ENCODE measurements at places on chromosomes 12 and 14.

DNA sequence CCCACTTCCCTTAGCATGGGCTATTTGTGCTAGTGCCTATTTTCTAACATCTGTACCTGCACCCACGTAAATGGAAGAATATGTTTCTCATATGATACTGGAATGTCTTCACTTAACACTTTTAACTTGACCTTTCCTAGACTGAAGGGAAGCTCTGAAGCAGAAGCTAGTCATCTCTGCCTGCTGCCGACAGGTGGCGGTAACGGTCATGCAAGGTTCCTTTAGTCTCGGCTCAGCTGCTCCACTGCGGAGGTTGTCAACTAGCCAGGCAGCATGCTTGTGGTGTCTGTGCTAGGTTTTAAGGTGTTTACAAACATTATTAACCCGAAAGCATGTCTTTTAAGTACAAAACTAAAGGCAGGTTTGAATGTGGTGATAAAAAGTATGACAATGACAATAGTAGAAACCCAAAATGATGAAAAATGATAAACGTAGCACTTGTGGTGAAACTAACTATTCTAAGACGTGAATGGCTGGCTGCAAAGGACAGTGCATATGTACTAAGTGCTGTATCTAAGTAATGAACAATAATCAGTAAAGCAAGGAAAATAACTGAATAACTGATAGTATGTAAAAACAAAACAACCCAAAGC, 117.2 kb downstream of the GRIN2B start:
- DNase-seq, result peak; percentile 57

DNA sequence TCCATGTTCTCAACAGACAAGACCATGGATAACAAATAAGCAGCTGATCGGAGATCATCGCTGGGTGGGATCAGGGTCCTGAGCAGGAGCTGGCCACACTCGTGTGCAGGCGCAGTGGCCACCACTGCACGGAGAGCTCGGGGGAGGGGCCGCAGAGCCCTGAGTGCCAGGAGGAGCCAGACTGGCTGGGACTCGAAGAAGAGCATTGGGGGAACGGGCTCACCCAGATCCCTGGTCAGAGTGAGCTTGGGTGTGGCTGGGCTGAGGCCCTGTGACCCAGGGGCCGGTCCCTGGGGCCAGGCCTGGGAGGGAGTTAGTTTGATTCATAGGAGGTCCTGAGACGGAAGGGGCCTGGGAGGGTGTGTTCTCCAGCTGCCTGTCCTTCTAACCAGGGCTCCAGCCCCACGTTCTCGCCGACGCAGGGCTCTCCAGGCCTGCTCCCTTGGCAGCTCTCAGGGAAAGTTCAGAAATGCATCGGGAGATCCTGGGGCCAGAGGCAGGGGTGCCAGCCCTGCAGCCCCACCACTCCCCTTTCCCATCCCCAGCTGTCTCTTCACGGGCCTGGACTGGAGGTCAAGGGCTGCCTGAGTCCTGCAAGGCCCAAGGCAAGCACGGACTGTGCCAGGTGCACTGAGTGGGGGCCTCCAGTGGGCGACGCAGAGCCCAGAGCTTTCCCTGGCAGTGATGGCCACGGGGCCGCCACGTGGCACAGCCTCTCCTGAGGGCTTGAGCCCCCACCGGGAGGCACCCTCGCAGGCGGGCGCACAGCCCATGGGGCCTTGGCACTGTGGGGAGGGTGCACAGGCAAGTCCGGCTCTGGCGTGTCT, 48.1 kb downstream of the FBRSL1 start:
- no peak for DNase-seq

GRCh38 chr12:99097171-99097570, 452.1 kb downstream of the APAF1 start:
- no peak for DNase-seq

GRCh38 chr12:94458877-94459727, 565 bp downstream of the CEP83 start:
- no peak for DNase-seq

DNA sequence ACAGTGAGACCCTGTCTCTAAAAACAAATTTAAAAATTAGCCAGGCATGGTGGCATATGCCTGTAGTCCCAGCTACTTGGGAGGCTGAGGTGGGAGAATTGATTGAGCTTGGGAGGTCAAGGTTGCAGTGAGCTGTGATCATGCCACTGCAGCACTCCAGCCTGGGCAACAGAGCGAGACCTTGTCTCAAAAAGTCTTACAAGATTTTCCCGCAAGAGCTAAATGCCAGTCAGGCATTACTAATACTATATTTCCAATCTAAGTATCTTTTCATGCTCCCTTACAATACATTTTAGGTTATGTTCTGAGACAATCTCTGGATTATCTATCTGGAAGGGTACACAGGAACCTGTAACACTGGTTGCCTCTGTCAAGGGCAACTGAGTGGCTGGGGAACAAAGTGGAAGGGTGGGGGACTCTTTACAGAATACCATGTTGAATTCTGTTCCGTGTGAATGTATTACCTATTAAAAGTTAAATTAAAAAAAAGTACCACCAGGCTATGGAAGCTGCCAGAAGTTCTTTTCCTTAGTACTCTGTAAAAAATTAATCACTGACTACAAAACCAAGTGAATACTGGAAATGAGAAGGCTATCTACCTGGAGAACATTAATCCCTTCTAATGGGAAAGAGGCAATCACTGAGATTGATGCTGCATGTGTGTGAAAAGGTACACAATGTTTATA, 56.7 kb downstream of the BTBD7 start:
- no peak for DNase-seq

DNA sequence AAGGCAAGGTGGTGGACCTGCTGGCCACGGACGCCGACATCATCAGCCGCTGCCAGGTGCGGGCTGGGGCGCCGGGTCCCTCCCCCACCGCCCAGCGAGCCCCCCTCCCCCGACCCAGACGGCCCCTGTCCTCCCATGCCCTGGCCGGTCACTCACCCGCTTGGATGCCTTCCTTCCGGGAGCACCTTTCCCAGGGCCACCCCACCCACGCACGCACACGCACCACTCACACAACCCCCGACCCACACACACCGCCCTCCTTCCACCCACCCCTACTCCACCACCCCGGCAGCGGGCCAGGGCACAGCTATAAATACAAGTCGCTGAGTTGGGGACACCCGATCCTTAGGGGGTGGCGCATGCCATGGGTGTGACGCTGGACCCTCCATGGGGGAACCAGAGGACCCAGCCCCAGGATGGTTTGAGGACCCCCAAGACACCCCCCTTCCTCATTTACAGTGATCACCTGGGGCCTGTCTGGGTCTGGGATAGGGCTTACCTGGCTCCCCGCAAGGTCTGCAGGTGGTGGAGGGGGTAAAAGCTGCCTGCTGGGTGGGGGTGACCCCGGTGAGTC, 465 bp downstream of the ADSS1 start:
- no peak for DNase-seq

- DNase-seq, result peak; percentile 57
Observed at GRCh38 chr14:104827177-104828055, 26.5 kb downstream of the ZBTB42 start.

- peak; percentile 39 for DNase-seq
Observed at GRCh38 chr14:100900837-100901390, 2.6 kb downstream of the RTL1 start.

- DNase-seq, result no peak
Observed at GRCh38 chr12:119182701-119183493, 4.2 kb downstream of the HSPB8 start.

DNA sequence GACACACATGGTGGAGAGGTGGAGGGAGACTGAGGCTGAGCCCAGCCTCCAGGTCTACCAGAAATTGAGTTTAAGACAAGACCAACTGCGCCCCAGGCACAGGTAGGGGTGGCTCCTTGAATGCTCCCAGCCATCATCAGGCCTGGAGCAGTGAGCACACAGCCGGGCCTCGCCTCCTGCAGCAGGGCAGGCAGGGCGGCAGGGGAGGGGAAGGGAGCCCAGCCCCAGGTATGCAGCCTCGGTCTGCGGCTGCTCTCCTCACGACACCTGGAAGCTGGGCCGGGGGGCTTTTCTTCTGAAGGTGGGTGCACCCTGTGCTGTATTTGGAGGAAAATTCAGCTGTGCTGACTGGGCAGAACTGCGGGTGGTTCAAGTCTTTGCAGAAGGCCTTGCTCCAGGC, 29.5 kb upstream of the TDRD9 start:
- DNase-seq, result no peak

DNA sequence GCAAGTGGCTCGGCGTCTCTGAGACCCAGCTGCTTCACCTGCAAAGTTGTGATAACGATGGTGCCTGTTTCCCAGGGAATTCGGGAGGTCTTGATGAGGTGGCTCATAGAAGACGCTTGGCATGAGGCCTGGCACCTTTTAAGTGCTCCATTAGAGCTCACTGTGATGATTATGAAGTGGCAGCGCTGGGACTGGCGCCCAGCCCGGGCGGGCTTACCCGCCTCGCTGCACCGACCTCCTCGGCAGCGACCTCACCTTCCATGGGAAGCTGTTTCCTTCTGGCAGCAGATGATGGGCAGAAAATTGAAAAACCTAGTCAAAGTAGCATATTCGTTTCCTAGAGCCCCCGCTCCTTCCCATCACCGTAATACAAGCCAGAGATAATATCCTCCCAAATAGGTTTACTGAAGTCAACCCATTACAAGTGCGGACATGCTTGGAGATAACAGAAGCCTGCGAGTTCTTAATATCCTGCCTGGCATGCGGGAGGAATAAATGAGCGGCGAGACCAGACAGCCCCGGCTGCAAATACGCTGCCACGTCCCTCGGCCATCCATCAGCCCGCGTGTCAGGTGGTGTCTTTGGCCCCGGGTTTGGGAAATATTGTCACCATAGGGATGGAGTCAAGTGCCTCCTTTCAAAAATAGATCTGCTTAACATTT, 35.2 kb upstream of the DLK1 start:
- DNase-seq, result no peak

- peak; percentile 81 for DNase-seq
Observed at GRCh38 chr12:10213168-10214135, 775 bp downstream of the GABARAPL1 start.

GRCh38 chr14:75049136-75049535, 2.1 kb downstream of the MLH3 start:
- DNase-seq, result no peak

- no peak for DNase-seq
Observed at GRCh38 chr14:49623941-49624839, 3.6 kb downstream of the MGAT2 start.

DNA sequence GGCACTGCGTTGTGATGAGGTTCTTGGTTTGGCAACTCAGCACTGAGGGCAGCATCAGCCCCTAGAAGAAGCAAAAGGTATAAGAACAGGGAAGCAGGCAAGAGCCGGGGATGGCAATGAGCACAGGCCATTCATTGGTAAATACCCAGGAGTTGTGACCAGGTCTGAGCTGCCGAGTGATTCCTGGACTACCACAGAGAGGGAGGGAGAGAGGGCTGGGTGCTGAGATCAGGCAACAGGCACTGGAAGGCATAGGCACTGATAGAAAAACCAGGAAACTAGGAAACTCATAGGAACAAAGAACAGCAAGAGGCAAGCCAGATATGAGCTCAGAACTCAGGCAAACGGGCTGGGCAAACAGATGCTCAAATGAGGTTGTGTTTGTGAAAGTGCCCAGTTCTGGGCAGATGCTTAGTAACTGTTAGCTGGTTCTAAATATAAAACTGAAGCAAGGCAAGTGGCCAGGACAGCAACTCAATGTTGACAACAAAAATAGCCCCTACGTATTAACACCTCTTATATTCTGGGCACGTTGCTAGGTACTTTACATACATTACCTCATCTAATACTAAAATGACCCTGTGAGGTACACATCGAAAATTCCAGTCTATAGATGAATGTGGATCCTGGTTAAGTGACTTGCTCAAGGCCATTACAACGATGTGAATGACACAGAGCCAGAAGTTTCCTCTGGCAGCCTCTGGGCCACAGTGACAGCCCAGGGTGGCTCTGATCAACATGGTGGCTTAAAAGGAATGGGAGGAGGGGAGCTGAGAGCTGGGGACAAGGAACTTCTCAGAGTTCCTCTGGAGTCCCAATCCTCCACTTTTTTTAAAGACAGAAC, 121.1 kb downstream of the PRMT8 start:
- DNase-seq, result no peak

GRCh38 chr12:84911271-84912197, 1.1 kb downstream of the SLC6A15 start:
- DNase-seq, result no peak

GRCh38 chr14:105664691-105665090, 138.3 kb downstream of the TMEM121 start:
- DNase-seq, result no peak

- peak; percentile 8 for DNase-seq
Observed at GRCh38 chr14:99524804-99525698, 43.8 kb downstream of the CCNK start.

DNA sequence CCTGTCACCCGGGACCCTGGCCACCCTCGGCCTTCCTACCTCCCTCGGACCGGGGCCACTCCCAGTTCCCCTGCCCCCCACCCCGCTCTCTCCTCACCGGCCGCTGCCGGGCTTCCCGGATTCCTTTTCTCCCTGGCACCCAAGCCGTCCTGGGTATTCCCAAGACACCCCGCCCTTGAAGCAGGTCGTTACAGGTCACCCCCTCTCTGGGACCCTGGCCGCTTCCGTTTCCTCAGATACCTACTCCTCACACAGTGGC, 493 bp downstream of the NUMB start:
- DNase-seq, result peak; percentile 13

DNA sequence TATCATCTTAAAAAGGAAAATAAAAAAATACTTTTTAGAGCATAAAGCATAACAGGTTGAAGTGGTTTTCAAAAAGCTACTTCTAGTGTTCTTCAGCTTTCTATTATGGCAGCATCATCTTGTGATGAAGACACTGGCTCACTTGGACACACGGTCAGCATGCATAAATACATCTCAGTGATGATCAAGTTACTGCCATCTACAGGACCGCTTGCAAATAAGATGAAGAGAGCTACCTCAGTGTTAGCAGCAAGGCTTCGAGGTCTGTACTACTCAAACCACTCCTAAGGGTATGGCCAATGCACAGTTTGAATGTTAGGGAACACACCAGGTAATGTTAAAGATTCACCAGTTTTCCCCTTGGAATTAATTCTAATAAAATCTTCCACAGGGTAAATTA, 58.8 kb downstream of the GALC start:
- DNase-seq, result no peak

- DNase-seq, result no peak
Observed at GRCh38 chr12:69758105-69758504, 19.4 kb downstream of the RAB3IP start.

DNA sequence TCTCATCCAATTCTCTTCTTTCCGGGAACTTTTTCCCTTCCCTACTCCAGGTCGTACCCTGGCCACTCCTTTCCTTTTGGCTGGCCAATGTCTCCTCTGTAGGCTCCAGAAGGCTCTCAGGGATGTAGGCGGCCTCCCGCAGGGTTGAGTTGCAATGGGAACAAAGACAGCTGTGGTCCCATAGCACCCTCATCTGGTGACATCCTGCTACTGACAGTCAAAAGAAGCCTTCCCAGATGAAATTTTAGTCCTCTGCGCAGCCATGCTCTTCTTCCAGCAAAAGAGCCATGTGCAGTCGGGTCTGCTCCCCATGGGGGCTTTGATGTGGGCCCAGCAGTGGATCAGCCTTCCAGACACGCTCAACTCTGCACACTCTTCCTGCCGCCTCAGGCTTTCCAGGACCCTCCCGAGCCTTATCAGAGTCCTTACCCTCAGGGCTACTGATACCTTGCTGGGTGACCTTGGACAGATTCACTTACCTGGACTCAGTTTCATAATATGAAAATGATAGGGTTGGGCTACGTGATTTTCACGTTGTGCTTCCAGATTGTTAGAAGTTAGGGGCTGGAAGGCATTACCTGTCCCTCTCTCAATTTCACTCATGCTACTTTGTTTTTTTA, 5.5 kb upstream of the CELA1 start:
- DNase-seq, result peak; percentile 42
